ENCODE measurements at places on chromosomes 7 and 10.

- no peak for DNase-seq
Observed at GRCh38 chr7:13231216-13231615, 543.8 kb downstream of the ARL4A start.

GRCh38 chr7:79091661-79092060 lies 361.8 kb downstream of the MAGI2 start:
- no peak for DNase-seq

DNA sequence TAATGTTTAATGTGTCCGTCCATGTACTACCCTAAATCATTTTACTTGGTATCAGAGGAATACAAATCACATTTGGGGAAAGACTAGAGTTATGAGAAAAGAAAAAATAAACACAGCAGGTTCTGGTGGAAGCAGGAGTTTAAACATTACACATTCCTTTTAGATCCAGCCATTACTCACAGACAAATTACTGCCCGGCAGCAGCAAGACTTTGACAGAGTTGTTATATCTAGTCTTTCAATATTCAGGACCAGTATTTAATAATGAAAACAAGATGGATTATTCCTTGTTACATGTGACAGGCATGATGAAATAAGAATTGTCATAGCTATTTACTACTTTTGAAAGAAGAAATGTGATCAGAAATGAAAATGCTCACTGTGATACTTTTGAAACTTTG lies 131.8 kb upstream of the GNAI1 start:
- DNase-seq: no peak

DNA sequence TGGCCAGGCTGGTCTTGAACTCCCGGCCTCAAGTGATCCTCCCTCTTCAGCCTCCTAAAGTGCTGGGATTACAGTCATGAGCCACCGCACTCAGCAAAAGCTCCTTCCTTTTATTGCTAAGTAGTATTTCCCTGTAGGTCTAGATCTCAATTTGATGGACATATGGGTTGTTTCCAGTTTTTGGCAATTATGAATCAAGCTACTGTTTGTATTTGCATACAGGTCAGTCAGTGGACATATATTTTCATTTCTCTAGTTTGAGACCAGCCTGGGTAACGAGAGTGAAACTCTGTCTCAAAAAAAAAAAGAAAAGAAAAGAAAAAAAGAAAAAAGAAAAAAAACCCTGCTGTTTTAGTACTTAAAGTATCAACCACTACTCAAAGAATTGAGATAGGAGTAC lies 6.4 kb upstream of the PRKRIP1 start:
- DNase-seq: no peak

DNA sequence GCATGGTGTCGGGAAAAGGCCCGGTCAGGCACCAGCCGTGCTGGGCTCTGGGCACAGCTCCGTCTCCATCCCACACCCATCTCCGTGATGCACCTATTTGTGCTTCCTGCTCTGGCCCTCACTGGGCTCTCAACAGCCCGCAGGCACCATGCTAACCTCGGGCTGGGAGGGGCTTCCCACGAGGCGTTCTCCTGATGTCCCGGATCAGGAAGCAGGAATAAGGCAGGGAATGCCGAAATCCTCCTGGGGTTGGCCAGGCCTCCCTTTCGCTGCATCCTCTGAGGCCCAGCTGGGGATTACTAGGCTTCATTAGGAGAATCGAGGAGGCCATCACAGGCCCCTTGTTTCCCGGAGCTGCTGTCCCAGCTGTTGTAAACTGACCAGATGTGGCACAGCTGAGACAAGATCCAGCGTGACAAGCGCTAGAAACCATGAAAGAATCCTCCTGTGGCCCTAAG lies 72.0 kb downstream of the FAM53B start:
- no peak for DNase-seq

DNA sequence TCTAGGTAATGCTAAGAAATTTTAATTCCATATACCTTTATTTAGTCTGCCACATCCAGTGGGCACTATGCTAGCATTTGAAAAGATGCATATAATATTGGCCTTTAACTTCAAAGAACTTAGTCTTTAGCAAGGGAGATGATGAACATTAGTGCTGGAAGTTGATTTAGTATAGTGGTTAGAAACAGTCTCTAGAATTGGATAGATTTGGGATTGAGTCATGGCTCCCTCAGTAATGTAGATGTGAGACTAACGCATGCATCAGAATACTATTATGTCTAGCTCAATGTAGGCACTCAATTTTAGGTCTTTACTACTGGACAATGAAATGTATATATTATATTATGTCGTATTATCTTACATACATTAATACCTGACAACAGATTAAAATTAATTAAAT lies 5.8 kb downstream of the DKK1 start:
- no peak for DNase-seq

DNA sequence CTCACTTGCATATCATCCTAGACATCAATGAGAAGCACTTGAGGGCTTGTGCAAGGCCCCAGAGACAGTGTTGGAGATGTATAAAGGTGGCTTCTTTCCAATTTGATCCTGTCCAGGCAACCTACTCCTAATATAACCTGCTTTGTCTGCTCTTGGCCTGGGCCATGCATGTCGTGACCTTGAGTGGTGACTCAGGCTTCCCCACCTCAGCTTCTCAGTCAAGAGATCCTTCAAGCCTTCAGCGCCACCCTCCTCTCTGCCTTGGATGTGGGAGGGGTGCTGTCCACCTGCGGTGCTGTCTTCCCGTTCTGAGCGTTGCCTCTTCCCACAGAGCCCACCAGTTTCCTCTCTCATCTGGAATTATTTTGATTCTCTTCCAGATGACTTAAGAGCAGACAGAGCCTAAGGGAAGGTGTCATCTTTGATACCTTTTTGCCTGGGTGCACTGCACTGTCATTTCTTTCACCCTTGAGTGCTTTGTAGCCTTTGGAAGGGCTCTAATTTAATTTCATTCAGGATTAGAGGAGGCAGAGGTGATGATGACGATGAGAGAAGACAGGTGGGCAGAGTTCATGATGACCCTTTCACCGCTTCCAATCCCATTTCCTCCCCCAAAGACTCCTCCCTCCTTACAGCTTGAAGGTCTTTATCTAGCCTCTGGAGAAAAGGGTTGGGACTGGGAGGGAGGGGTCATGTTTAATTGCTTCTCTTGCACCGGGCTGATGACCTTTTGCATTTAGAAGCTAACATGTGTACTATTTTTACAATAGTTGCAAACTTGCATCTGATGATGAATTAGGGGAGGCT lies 6.9 kb downstream of the LSMEM1 start:
- DNase-seq: no peak

GRCh38 chr10:102752266-102752930 lies 8.7 kb downstream of the WBP1L start:
- DNase-seq: no peak

GRCh38 chr10:71978476-71978875 lies 14.3 kb downstream of the CHST3 start:
- no peak for DNase-seq

DNA sequence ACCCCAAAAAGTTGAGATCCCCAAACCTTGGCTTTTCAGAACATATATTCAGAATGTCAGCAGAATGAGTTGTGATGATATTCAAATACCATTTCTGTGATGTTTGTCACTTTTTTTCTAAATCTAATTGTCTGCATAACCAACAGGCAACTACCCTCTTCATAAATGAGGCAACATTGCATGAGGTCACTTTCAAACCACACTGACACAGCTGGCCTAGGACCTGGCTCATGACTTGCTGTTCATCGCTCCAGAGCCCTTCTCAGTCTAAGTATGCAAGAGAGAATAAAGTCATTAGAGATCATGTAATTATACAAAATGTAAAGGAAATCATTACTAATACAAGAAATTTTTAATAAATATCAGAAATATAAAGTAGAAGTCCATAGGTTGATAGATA lies 681.9 kb downstream of the GRM8 start:
- DNase-seq: no peak

- DNase-seq: no peak
Observed at GRCh38 chr7:13751766-13752165, 237.7 kb downstream of the ETV1 start.

DNA sequence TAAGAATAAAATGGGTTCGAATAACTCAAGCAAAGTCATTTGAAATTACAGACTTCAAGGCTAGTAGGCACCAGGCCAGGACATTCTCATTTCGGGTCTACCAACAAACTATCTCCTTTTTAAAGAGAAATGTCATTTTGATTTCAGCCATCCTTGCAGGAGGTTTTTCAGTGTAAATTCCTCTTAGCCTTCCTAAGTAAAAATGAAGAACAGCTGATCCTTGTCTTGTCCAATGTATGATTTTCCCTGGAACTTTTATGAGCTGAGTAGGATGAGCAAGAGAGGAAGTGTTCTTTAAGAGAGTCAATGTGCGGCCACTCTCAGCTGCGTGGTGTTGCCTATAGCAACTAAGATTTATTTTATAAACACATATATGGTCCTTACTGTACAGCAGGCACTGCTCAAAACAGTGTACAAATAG lies 110.1 kb downstream of the PLCE1 start:
- DNase-seq: no peak

DNA sequence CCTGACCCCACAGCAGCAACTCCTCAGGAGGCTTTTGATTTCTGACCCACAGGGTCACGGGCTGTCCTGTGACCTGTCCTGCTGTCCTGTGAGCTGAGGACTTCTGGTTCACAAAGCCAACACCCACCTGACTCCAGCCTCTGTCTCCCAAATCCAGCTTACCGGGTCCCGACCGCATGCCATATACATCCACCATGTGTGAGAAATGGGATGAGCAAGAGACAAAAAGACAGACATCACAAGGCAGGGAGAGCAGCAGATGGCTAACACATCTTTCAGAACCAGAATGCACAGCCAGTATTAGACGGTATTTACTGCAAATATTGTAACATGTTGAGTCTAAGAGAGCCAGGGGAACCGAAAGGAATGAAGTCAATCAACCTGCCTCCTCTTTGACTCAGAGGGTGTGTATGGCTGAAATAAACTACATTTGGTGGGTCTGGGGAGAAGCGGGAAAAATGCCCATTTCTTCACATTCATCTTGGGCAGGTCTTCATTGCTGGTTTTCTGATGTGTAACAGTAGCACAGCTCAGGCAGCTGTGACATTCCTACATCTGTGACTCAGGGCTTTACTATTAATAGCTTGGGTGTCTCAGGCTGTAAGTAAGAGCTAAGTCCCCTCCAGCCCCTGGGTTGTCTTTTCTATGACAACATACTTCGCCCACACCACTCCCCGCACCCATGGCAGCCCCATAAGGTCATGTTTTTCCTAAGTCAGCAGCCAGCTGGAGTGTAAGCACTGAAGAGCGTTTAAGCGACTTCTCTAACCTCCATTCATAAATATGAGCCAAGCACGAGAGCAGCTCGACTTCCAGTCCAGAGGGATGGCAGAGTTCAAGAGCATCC lies 25.0 kb downstream of the ABLIM1 start:
- DNase-seq: no peak

DNA sequence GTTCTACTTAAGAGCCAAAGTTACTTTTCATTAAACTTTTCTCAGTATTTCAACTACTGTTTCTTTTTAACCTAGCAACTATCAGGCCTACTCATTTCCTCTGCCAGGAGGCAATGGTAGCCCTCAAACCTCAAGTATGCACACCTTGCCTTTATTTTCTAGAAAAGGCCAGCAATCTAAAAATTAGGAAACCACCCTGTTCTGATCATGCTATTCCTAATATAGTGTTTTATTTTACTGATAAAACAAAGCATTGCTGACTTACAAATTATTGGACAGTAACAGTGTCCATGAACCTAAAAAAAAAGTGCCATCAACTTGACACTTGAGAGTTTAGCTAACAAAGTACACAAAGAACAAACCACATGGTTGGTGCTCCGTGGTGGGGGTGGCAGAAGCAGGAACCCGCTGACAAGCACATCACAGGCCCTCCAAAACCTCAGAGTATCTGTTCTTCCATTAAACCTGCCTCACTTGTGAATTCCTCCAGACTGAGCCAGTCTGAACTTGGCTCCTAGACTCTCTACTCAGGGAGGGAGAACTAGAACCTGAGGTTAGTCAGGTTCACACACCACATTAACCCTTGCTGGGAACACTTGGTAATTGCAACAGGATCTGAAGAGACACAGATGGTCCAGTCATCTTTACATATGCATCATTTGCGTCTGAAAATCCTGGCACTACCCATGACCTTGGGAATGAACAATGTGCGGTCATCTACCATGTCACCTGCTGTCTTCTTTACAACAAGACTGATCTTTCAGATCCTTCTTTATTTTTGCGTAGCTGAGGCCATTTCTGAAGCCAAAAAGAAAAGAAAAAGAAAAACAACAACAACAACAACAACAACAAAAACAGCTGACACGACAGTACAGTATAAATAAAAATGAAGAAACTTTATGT lies 31.9 kb downstream of the PIP4K2A start:
- DNase-seq: no peak

DNA sequence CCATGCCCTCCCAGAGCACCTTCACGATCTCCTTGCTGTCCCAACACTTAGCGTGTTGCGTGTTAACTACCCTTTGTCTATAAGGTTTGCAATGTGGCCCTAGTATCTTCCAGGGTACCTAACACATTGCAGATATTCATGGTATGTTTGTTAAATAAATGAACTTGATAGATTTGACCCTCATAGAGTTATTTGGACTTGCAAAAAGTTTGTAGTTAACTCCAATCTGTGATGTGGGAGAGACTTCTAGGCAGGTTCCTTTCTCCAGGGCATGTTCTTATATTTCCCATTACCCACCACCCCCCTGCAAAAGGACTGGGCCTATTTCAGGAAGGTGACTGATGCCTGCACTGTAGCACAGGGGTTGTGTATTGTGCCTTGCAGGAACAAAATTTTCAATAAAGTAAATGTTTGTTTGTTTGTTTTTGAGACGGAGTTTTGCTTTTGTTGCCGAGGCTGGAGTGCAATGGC lies 612 bp downstream of the HILPDA start:
- no peak for DNase-seq

- DNase-seq: no peak
Observed at GRCh38 chr7:155471718-155472117, 13.8 kb downstream of the EN2 start.

GRCh38 chr10:120514035-120514620 lies 57.1 kb downstream of the PLPP4 start:
- DNase-seq: no peak

GRCh38 chr7:134779741-134780065 lies 269 bp downstream of the CALD1 start:
- DNase-seq: no peak

DNA sequence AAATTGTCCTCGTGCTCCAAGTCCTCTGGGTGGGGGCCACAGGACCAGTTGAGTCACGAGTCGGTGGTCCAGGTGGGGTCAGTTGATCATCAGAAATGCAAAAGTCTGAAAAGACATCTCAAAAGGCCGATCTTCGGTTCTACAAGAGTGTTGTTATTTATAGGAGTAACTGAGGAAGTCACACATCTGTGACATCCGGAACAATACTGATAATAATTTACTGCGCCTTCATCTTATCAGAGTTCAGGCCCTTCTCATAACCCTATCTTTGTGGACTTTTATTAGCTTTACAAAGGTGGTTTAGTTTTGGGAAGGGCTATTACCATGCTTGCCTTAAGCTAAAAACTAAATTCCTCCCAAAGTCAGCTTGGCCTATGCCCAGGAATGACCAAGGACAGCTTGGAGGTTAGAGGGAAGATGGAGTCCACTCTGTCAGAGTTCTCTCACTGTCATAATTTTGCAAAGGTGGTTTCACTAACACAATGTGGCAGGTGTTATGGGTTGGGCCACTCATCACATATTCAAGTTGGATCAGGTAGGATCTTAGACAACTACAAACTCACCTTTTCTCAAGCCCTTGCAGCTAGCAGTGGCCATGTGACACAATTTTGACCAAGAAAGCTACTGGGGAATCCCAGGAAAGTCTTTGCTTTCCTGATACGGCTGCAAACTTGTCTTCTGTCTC lies 54.7 kb upstream of the CHST3 start:
- no peak for DNase-seq
